ENCODE measurements at places on chromosomes 3 and 15.

DNA sequence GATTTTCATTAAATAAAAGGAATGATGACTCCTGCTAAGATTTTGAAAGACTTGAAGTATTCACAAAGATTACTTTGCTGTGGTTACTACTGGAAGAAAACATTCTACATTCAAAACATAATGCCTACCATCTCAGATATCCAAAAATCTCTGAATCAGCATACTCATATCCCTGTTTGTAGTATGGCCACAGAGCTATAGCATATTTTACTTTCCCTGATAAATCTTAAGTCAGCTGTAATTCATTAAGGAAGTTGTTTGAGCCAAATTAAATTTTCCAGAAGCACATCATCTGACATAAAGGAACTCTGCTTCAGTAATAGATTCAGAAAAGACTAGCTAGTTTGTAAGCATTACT is 942.0 kb downstream of the ROBO1 start:
- H3K27ac ChIP-seq: no peak overlapping the region
- no peaks in the 10 kb centered on the region for H3K27me3 ChIP-seq
- DNase-seq: no peak
- no peak overlapping the region for H3K4me3 ChIP-seq
- H3K36me3 ChIP-seq: no peaks in the 10 kb centered on the region

GRCh38 chr3:155254445-155254844 is 39.0 kb downstream of the STRIT1 start:
- no peak overlapping the region for H3K4me3 ChIP-seq
- no peaks in the 10 kb centered on the region for H3K4me1 ChIP-seq
- no peaks in the 10 kb centered on the region for H3K36me3 ChIP-seq
- H3K27me3 ChIP-seq: no peaks in the 10 kb centered on the region
- DNase-seq: no peak

DNA sequence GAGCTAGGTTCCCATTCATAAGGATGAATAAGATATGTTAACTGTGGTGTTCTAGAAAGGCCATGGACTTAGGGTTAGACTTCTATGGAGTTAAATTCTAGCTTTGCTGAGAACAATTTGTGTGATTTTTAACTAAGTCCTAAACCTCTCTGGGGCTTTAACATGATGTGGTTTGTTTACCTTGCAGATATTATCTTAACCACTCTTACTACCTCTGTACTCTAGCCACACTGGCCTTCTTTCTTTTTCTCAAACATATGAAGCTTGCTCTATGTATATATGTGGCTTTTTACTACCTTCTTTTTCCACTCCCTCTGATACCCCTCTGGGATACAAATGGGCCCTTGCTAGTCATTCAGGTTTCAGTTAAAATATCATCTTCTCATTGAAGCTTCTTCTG is 108.4 kb downstream of the ZNF609 start:
- DNase-seq: no peak
- peaks cover 4% of the 10 kb centered on the region for H3K36me3 ChIP-seq
- H3K27me3 ChIP-seq: no peaks in the 10 kb centered on the region

- no peak overlapping the region for H3K27ac ChIP-seq
- peak; percentile 84 for DNase-seq
- no peak overlapping the region for H3K4me3 ChIP-seq
- no peaks in the 10 kb centered on the region for H3K36me3 ChIP-seq
Observed at GRCh38 chr15:35603301-35603700, 57.3 kb upstream of the DPH6 start.

DNA sequence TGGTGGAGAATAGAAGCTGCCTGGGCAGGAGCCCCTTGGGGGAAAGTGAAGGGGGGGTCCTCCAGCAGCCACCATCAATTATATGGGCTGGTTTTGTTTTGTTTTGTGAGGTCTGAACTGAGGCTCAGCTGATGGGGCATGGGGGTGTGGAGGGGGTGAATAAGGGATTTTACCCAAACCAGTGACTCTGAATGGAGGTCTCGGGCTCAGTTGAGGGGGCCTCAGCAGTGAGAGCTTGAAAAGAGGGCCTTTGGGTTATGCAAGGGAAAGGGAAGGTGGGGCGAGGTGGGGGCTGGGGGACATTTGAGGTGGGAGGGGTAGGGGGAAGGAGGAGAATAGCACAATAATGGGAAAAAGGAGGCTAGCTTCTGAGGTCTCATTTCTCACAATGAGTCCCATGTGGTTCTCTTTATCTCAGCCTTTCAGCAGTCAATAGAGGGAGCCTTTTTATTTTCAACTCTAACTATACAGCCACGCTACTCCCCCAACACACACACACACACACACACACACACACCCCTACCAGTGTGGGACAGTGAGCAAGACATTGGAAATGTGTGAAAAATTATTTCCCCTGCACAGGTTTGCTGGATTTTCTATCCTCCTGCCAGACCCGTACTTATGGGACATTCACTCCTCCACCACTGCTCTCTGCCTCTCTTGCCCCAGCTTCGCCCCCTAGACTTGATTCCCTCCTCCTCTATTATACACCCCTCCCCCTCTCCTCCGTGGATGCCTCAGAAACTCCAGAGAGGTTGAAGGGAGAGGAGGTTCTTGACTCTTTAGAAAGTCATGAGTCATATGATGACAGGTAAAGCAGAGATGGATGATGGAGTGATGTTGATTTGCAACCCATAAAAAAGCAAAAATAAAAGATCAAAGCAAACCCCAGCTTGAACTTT is 96.0 kb downstream of the GTPBP8 start:
- H3K27me3 ChIP-seq: no peaks in the 10 kb centered on the region
- H3K4me1 ChIP-seq: peaks cover 5% of the 10 kb centered on the region
- peak; percentile 51 for DNase-seq
- no peak overlapping the region for H3K4me3 ChIP-seq

GRCh38 chr3:134320749-134321148 is 53.5 kb downstream of the AMOTL2 start:
- H3K27ac ChIP-seq: no peak overlapping the region
- no peaks in the 10 kb centered on the region for H3K27me3 ChIP-seq
- H3K4me3 ChIP-seq: no peak overlapping the region
- DNase-seq: peak; percentile 71
- H3K36me3 ChIP-seq: no peaks in the 10 kb centered on the region

GRCh38 chr3:41900265-41900664 is 61.6 kb downstream of the ULK4 start:
- H3K36me3 ChIP-seq: no peaks in the 10 kb centered on the region
- H3K4me3 ChIP-seq: no peak overlapping the region

DNA sequence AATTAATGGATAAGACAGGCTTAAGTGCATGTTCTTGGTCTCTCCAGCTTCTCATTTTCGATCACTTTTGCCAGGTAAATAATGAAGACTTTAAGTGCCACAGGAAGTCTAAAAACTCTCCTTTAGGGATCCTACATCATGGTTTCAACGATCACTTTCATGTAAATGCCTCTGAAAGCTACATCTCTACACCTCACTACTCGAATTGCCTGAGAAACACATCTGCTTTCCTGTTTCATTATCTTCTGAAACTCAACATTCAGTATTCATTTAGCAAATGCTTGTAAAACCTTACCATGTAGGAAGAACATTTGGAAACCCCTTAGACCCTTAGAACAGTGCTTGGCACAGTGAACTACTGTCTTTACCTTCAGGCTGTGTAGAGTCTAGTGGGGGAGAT is 16.2 kb downstream of the THAP10 start:
- H3K4me1 ChIP-seq: peaks cover 4% of the 10 kb centered on the region
- H3K36me3 ChIP-seq: no peaks in the 10 kb centered on the region
- DNase-seq: no peak

- H3K36me3 ChIP-seq: no peaks in the 10 kb centered on the region
- no peak overlapping the region for H3K27ac ChIP-seq
- no peak for DNase-seq
- peaks cover under 1% of the 10 kb centered on the region for H3K4me1 ChIP-seq
- no peaks in the 10 kb centered on the region for H3K27me3 ChIP-seq
Observed at GRCh38 chr15:66961407-66961884, 104.0 kb upstream of the SMAD3 start.

DNA sequence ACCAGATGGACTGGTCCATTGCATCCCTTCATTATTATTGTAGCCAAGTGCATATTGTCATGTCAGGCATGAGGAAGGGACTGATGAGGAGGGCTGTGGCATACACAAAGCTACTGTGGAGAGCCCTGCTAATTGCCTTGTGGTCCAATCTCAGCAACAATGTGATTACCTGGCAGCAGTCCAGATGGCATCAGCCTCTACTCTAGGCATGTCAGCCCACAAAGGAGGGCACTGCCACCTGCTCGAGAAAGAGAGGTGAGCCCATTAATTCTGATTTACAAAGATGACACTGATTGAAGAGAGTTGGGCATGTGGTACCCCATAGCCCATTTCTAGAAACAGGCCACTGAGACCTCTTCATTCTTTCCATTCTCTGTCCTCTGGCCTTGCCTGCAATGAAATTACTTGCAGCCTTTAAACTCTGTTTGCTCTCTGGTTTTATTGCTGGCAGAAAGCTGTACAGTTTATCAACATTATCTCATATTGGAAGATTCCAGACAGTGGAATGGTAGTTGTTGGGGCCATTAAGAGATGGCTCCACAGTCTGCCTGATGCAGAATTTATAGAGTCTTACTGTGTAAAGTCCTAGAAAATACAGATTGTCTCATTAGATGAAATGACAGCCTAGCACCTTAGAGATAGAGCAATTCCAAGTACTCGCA is 307.7 kb downstream of the ARPP21 start:
- no peaks in the 10 kb centered on the region for H3K27me3 ChIP-seq
- H3K4me3 ChIP-seq: no peak overlapping the region
- H3K36me3 ChIP-seq: no peaks in the 10 kb centered on the region
- no peak for DNase-seq

DNA sequence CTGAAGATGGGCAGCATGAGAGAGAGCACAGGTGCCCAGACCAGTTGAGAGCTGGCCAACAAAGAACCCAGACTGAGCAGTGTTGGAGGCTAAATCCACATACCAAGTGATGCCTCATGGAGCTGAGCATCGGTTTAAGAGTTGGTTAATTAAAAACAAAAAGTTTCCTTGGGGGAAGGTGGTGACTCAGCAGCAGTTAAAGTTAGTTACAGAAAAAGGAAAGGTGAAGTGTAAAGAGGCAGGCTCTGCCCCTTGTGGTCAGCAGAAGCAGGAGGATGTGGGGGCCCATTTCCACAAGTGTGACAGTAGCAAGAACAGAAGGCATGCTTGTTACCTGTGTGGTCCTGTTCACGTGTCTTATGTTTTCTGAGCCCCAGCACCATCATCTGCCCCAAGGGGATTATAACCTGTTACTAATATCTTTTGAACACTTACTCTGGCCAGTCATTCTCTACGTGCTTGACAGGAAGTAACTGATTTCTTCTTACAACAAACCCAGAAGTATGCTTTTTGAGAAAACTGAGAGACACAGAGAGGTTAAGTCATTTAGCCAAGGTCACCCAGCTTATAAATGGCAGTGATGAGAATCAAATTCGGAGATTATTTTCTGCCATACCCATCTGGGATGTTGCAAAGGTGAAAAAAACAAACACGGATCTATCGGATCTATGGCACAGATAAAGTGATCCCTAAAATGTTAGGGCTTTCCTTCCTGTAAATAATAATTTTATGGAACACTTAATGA is 91.0 kb downstream of the EPHB1 start:
- peak; percentile 9 for DNase-seq
- no peaks in the 10 kb centered on the region for H3K27me3 ChIP-seq
- H3K4me1 ChIP-seq: peaks cover 6% of the 10 kb centered on the region
- no peak overlapping the region for H3K4me3 ChIP-seq
- no peak overlapping the region for H3K27ac ChIP-seq

- H3K4me1 ChIP-seq: peaks cover 29% of the 10 kb centered on the region
- no peaks in the 10 kb centered on the region for H3K36me3 ChIP-seq
- DNase-seq: peak; percentile 78
- peak overlapping the region; percentile 45 for H3K27ac ChIP-seq
Observed at GRCh38 chr3:170740726-170741591, 129.0 kb downstream of the RPL22L1 start.

DNA sequence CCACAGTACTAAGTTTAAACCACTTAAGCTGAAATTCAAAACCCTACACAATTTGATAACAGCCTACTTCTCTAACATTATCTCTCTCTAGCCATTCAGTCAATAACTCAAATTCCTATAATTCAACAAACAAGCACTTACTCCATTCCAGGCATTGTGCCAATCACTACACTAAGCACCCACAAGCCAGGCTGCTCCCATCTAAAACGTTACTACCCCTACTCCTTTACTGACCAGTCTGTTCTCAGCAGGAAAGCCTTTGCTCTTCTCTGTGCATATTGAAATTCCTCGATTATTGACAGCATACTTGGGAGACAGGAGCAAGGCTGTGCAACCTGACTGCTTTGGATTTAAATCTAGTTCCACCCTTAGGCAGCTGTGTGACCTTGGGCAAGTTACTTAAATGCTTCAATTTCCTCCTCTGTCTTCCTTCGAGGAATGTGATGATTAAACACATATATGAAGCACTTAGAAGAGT is 177.2 kb upstream of the THBS1 start:
- peak; percentile 85 for DNase-seq
- H3K4me3 ChIP-seq: no peak overlapping the region
- no peaks in the 10 kb centered on the region for H3K27me3 ChIP-seq
- H3K27ac ChIP-seq: no peak overlapping the region

- peaks cover 10% of the 10 kb centered on the region for H3K36me3 ChIP-seq
- peaks cover 41% of the 10 kb centered on the region for H3K4me1 ChIP-seq
- DNase-seq: peak; percentile 99
- no peak overlapping the region for H3K4me3 ChIP-seq
Observed at GRCh38 chr3:8560366-8561007, 58.9 kb downstream of the LMCD1 start.

DNA sequence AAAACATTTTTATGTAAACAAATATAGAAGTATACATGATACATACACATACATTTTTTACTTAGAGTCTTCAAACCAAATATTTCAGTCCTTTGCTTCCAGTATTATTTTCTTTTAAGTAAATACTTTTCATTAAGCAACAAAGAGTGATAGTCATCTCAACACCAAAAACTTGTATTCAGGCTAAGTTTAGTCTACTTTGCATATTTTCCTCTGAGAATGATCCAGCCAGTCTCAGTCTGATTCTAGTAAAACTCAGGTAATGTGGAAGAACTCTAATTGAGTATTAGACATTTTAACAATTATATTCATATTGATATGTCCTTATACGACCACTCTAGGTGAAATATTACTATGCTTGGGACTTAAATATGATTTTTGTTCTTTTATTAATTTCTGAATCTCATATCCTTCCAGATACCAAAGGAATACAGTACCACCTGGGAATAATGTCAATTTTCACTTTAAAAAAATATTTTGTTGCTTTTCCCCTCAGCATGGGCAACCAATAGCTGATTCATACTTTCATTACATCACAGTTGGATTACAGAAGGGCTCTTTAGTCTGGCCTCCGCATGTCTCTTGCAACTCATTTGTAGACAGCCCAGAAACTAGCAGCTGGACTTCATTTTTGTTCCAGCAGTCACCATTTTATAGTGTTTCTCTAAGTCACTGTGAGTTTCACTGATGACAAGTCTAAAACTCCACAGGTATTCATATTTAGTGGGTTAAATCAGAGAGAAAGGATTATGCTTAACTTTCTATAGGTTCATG is 390.4 kb downstream of the ZBTB20 start:
- H3K4me1 ChIP-seq: peaks cover 11% of the 10 kb centered on the region
- no peaks in the 10 kb centered on the region for H3K27me3 ChIP-seq
- DNase-seq: peak; percentile 38
- no peak overlapping the region for H3K4me3 ChIP-seq
- H3K36me3 ChIP-seq: no peaks in the 10 kb centered on the region
